ENCODE measurements at places on chromosomes 12 and 14.

DNA sequence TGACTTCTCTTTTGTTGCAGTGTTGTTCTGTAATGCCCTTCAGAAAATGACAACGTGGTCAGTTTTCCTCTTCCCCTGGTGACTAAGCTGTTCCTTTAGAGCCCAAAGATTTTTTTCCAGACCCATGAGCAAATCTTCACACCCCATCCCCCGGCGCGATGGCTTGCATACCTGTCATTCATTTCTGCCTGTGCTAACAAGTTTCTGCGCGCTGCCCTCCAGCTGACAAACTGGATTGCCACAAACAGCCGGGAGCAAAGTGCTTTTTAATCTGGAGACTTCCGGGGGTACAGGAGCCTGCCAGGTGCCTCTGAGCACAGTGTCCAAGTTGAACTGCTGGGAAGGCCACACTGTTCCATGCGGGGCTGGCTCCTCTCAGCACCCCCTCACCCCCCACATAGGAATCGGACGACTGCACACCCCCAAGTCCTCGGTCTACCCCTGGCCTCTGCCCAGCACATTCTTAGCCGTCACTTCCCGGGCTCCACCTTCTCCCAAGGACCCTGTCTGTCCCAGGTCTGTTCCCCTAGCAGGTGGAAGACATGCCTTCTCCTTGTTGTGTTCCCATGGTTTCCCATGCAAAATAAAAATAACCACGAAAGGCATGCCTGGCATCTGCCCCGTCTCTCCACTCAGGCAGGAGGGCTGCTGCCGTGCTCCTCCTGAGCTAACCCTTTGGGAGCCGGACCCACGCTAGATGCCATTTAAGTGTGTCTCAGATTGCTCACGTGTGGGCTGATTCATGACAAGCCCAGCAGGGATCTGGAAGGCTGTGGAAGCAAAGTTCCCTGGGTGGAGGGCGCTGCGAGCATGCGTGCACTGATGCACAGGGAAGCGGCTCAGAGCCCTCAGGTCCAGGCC lies 14.1 kb downstream of the RILPL1 start:
- H3K4me1 ChIP-seq: no peaks in the 10 kb centered on the region
- H3K4me3 ChIP-seq: no peak overlapping the region
- no peak overlapping the region for H3K27ac ChIP-seq
- no peak for DNase-seq
- no peaks in the 10 kb centered on the region for H3K36me3 ChIP-seq
- no peaks in the 10 kb centered on the region for H3K27me3 ChIP-seq

DNA sequence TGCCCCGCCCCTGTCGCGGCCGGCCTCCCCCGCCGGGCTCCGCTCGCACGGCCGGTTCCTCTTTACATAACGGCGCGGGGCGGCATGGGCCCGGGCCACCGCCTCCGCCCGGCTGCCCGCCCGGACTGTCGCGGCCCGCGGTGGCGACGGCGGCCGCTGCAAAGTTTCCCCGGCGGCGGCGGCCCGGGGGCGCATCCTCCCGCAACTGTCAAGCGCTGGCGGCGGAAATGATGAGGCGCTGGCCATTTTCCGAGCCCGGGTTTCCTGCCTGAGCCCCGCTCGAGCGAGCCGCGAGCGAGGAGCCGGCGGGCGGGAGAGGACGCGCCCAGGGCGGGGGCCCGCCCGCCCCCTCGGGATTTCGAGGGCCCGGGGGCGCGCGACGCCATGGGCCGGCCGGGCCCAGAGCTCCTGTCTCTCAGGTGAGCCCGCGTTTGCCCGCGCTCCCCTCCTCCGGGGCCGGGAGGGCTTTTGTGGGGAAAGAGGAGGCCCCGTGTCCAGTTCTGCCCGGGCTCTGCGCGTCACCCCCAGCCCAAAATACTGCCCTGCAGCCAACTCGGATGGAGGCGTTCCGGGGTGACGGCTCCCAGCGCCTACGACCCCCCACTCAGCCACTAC lies at the start of gene SH2B3:
TSS of gene SH2B3 (plus strand) at position 65 of the 615 bp plus-strand sequence. CDS start 12,223 bp downstream, outside the sequence.
- H3K36me3 ChIP-seq: peaks cover 29% of the 10 kb centered on the region
- peak within 1 kb of the TSS; percentile 94 for H3K27ac ChIP-seq
- H3K4me3 ChIP-seq: peak within 1 kb of the TSS; percentile 89
- H3K27me3 ChIP-seq: no peaks in the 10 kb centered on the region

DNA sequence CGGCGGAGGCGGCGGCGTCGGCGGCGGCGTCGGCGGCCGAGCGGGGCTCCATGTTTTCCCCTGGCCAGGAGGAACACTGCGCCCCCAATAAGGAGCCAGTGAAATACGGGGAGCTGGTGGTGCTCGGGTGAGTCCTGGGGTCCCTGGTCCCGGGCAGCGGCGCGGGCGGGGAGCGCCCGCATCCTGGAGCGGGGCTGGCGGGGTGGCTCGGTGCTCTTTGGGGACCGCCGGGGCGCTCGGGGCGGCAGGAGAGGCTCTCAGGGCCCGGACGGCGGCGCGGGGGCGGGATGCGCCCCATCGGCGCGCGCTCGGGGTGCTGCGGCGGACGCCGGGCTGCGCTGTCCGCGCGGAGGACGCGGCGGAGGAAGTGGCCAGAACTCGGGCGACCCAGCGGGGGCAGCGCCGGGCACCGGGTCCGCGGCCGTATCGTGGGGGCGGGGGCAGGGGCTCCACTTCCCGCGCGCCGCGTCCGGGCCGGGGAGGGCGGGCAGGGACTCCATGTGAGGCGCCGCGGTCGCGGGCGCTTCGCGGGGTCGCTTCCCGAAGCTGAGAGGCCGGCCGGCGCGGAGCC lies 485 bp downstream of the PELI2 start:
- H3K4me1 ChIP-seq: peaks cover 25% of the 10 kb centered on the region
- H3K36me3 ChIP-seq: no peaks in the 10 kb centered on the region
- H3K27me3 ChIP-seq: peaks cover 38% of the 10 kb centered on the region
- peak; percentile 28 for DNase-seq
- H3K4me3 ChIP-seq: peak overlapping the region; percentile 22
- H3K27ac ChIP-seq: no peak overlapping the region

DNA sequence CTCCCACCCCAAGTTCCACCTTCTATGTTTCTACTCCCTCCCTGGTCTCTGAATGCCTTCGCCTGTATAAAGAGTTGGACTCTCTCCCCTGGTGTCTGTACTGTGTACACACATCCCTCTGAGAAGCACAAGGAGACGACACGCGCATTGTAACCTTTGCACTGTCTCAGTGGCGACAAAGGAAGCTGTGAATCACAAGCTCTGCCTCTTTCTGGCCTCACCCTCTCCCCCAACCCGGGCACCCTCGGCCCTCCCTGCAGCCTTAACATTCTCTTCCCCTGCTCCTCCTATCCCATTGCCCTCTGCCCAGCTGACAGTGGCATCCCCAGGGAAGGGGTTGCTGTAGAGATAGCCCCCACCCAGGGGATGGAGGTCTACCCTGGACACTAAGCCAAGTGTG lies 2.5 kb upstream of the SMARCD1 start:
- peaks cover 8% of the 10 kb centered on the region for H3K36me3 ChIP-seq
- H3K4me3 ChIP-seq: no peak overlapping the region
- DNase-seq: no peak
- peaks cover 21% of the 10 kb centered on the region for H3K4me1 ChIP-seq

Data from activated CD8-positive, alpha-beta T cell treated with anti-CD3 and anti-CD28 coated beads, Interleukin-2, amount 10 ng/mL, durations not matched to agents 7 days and 5 days (primary cell).